Osteoblast (primary cell): ENCODE measurements at places on chromosomes 16 and 17. TPM values are rescaled to one million over a fixed set of nuclear protein-coding genes. Genes with fewer than 3 reads are reported as not detected.
A peak's percentile ranks its signal among the peaks of the same experiment; 100 is the strongest.

DNA sequence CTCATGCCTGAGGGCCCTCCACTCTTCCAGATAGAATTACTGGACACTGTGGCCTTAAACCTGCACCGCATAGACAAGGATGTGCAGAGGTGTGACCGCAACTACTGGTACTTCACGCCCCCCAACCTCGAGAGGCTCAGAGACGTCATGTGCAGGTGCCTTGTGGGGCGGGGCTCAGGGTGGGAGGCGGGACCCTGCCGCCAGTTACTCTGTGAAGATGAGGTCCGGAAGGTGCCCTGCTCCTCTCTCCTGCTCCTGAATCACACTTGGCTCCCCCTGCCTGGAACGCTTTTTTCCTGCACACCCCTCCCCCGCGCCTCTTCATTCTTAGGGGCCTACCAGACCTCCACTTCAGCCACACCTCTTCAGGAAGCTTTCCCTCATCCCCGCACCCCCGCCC lies 24.8 kb downstream of the MNT start:
- DNase-seq: no peak

- no peak for DNase-seq
Measured at GRCh38 chr16:6104428-6104827, 1006.8 kb upstream of the EEF2KMT start.

- DNase-seq: peak; percentile 64
Measured at GRCh38 chr16:11390573-11391495, 45.6 kb downstream of the RMI2 start.

DNA sequence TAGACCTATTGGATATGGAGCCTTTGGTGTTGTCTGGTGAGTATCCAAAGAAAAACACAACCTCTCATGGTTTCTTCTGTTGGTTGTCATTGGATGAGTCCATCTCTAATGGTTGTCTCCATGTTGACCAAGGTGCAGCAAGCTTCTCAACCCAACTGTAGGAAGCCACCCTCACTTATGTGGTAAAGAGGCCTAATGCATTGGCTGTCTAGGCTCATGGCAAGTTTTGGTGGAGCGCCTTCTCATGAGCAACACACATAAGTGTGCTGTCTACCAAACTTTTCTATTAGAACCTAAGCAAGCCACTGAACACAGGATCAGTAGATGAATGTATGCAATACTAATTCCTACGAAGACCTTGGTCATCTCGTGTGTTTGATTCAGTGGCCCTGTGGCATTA lies 819 bp downstream of the NLK start:
- peak; percentile 30 for DNase-seq

DNA sequence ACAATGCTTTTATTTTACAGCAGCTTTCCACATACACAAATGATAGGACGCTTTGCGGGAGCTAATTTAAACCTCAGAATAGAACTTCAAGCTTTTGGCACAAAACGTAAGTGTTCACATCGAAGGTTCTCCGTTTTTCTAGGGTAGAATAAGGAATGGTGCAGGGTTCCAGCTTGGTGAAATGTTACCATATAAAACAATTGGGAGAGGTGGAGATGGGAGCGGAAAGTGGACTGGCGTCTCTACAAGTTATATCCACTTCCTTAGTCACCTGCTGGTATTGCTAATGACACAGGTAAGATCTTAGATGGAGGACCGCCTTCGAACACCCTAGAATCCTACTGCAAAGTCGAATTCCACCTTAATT lies 1.7 kb upstream of the NXN start:
- DNase-seq: no peak

DNA sequence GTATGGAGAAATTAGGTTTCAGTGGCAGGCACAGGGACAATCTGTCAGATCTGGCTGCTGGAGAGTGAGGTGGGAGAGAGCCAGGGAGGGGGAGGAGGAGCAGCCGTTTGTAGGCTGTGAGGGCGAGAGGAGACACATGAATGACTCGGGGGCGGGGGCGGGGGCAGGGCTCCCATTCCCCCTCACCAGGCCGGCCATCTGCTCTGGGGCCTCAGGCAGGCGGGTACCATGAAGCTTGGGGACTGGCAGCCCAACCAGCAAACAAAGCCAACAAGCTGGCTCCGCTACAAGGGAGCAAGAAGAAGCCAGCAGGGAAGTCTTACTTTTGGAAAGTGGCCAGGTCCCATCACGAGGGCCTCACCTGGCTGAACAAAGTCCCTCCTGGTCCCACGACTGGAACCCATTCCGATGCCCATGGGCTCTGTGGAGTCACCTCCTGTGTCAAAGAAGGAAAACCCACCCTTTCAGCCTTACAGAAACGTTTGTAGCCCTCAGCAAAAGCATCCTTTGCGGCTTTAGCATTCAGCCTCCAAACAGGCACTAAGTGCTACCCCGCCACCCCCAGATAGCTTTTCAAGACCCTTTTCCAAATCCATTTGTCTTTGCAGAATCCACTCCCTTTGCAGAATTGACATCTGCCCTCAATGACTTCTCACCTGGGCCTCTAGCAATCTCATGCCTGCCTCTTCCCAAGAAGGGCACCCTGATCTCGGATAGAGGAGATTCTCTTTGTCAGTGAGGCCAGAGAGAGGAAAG lies 9.2 kb upstream of the SSTR2 start:
- no peak for DNase-seq

DNA sequence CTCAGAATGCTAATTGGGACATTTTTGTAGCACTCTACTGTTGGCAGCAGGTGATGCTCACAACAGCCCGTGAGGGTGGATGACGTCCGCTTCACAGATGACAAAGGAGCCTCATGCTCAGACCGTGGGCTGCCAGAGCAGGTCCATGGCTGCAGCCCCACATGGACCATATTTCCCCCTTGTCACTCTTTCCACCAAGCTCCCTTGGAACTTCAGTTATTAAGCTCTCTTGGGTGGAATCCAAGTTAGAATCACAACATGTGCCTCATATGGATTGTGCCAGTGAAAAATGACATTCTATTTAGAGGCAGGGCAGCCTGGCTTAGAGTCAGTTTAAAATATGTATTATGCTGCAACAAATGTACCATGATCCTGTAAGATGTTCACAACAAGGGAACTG lies 33.2 kb upstream of the STH start:
- no peak for DNase-seq

GRCh38 chr17:38674014-38674748 lies 576 bp downstream of the EPOP start:
- peak; percentile 78 for DNase-seq

DNA sequence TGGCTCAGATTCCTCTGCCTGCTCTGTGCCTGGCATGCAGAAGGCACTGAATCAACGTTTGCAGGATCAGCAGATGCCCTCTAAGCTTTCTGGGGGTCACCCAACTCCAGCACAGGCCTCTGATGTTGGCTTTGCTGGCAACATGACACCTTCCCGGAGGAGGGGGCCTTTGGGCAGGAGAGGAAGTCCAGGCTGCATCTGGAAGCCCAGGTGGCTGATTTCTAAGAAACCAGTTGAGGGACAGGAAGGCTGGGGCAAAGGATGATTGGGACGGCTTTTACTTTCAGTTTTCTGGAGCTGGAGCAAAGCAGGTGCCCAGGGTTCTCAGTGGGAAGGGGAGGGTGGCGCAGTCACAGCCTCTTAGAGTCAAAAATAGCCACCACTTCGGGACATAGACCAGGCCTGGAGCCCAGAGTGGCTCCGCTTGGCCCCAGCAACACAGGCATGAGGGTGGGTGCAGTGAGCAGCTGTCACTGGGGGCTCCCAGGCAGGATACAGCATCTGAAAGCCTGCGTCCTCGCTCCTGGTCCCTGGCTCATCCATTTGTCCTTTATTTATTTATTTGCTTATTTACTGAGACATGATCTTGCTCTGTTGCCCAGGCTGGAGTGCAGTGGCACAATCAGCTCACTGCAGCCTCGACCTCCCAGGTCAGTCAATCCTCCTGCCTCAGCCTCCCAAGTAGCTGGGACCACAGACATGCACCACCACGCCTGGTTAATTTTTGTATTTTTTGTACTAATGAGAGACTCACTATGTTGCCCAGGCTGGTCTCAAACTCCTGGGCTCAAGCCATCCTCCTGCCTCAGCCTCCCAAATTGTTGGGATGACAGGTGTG lies 15.1 kb downstream of the SOCS1 start:
- no peak for DNase-seq

DNA sequence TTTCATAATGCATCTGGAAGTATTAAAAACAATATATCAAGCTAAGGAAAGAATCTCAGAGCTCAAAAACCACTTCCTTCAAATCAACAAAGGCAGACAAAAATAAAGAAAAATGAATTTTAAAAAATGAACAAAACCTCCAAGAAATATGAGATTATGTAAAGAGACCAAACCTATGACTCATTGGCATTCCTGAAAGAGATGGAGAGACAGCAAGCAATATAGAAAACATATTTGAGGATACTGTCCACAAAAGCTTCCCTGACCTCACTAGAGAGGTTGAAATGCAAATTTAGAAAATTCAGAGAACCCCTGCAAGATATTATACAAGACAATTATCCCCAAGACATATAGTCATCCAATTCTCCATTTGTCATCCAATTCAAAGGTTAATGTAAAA lies 311.3 kb upstream of the SOX9 start:
- DNase-seq: no peak

GRCh38 chr17:49890077-49890821 lies 42.4 kb upstream of the TAC4 start:
- DNase-seq: peak; percentile 96

DNA sequence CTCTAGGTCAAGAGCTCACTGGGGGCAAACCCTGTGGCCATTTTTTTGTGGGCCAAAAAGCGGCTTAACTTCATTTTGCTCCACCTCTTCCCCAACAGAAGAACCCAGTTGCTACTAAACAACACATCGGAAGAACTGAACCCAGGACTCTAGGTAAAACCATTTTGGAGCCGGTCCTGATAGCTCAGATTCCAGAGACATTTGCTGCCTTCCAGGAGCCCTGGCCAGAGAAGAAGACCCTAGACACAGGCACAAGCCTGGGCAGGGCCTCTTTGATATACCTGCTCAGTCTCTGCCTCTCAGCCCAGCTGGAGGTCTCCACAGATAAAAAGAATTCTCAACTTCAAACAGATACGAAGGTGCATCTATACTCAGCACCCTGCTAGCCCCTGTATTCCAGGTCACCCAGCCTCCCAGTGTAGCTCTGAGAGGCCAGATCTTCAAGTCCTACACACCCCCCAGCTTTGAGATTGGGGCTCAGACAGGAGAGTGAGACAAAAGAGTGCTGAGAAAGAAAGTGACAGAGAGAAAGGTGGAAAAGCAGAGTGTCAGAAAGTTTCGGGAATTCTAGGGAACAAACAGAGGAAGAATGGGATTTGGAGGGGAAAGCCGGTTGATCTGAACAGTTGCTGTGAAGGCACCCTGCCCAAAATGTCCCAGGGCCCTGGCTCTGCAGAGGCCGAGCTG lies 6.6 kb upstream of the HOXB9 start:
- peak; percentile 66 for DNase-seq

- no peak for DNase-seq
Measured at GRCh38 chr17:82031885-82032627, 578 bp downstream of the RAC3 start.

DNA sequence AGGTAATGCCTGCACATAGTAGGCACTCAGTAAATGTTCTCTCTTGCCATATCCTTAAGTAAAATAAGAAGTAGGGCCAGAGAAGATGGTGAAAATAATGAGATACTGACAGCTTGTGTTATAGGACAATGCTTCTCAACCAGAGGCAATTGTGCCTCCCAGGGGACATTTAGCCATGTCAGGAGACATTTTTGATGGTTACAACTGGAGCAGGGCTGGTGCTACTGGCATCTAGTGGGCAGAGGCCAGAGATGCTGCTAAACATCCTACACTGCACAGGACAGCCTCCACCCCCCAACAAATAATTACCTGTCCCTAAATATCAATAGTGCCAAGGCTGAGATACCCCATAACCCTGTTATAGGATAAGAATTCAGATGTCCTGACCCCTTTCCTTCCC lies 1.7 kb downstream of the RAD51D start:
- DNase-seq: peak; percentile 27

DNA sequence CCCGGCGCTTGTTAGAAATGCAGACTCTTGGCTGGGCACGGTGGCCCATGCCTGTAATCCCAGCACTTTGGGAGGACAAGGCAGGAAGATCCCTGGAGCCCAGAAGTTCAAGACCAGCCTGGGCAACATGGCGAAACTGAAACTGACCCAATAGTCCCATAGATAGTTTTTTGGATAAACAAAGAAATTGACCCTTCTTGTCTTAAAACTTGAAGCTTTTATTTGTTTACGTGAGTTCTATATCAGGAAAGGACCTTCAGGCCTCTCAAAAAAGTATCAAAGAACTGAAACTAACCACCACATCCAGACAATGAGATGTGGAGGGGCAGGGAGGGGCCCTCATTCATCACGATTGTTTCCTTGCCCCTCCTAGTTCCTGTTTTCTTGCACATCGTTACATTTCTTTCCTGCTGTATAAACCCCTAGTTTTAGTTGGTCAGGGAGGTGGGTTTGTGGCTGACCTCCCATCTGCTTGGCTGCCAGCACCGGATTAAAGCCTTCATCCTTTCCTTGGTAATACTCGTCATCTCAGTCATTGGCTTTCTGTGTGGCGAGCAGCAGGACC lies 29.9 kb upstream of the PRM1 start:
- peak; percentile 11 for DNase-seq

DNA sequence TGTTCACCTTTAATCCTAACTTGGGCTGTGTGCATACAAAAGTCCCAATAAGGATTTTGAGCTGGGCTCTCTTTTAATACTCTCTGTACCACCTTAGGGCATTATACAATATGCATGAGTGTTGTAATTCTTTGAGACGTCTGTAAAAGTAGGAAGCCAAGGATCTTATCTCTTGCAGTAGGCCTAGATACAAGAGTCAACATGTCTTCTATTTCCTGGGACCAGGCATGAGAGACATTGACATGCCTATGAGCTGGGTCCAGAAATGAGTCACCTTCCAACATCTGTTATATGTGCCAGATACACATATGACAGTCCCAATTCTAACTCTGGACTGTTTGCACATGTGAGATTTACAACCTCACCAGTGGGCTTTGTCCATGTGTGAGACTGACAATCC lies 1911.2 kb downstream of the TP53TG3F start:
- no peak for DNase-seq

DNA sequence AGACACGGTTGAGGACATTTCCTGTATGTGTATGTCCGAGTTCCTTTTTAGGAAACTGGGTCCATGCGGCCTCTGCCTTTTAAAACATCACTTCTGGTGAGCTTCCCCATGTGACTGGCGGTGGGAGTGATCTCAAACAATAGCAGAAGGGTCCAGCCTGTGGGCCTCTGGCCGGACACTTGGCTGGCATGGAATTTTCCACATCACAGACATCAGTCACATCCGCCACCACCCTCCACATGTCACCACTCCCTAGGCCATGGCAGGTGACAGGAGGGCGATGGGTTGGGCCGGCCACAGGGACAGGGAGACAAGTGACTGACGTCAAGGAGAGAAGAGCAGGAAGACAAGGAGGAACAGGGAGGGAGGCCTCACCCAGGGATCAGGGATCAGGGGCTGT lies 83.7 kb downstream of the DNAH17 start:
- no peak for DNase-seq

Gene PPY
- total RNA-seq: not detected in 2 replicates

Gene FOXN1
- total RNA-seq: not detected in 2 replicates

Gene CCL3
- total RNA-seq: 0.29 and 0.36 TPM in 2 replicates

Gene CDH11
- total RNA-seq: 1,097 and 1,116 TPM in 2 replicates

Gene ABCC11
- total RNA-seq: under 0.01 and 0.29 TPM in 2 replicates

Gene PKMYT1
- 1.4 and 2.1 TPM in 2 replicates for total RNA-seq

Gene SEPTIN12
- total RNA-seq: not detected in 2 replicates

Gene RABEP2
- 27.4 and 31.5 TPM in 2 replicates for total RNA-seq

Gene RBFOX1
- not detected in 2 replicates for total RNA-seq

Gene PPP1R27
- not detected in 2 replicates for total RNA-seq

Gene MT1G
- total RNA-seq: not detected in 2 replicates

Gene HP
- not detected in 2 replicates for total RNA-seq

Gene CETP
- not detected in 2 replicates for total RNA-seq
